ENCODE measurements at places on chromosomes 3 and 15.

GRCh38 chr15:63915873-63916771, 82.4 kb upstream of the HERC1 start:
- DNase-seq = no peak

GRCh38 chr3:157573780-157574378, 70.7 kb upstream of the VEPH1 start:
- no peak for DNase-seq

- no peak for DNase-seq
These were observed 435.9 kb downstream of the NR2F2 start for GRCh38 chr15:96766366-96766765.

DNA sequence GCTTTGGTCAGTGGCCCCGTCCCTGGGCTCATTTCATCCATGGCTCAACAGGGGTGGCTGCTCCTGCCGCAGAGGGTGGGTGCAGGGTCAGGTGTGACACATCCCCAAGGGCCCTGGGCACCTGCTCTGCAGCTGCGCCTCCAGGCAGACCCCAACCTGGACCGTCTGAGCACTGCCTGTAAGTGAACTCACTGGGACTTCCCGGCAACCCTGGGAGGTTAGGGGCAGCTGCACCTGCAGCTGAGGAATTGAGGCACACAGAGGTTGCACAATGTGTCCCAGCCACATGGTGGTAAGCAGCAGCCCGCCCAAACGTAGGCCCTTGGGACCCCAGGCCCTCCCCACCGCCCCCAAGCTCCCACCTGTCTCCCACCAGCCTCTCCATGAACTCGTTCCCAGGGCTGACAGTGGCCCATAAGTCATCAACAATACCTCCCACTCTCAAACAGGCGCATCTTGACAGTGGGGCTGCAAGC, 55.1 kb downstream of the PLXNA1 start:
- DNase-seq = no peak

- DNase-seq = no peak
These were observed 99.9 kb downstream of the CD200R1L start for GRCh38 chr3:112746675-112747280.

DNA sequence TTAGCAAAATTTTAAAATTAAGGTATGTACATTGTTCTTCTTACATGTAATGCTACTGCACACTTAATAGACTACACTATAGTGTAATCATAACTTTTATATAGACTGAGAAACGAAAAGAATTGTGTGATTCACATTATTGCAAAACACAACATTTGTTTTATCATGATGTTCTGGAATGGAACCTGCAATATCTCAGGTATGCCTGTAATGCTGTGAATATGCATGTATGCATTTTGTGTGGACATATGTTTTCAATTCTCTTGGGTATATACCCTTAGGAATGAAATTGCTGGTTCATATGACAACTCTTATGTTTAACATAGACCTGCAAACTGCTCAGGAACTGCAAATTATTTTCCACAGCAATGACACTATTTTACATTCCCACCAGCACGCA, 38.6 kb upstream of the TJP1 start:
- DNase-seq = no peak

GRCh38 chr3:125212091-125212508, 448 bp downstream of the SLC12A8 start:
- DNase-seq = no peak

DNA sequence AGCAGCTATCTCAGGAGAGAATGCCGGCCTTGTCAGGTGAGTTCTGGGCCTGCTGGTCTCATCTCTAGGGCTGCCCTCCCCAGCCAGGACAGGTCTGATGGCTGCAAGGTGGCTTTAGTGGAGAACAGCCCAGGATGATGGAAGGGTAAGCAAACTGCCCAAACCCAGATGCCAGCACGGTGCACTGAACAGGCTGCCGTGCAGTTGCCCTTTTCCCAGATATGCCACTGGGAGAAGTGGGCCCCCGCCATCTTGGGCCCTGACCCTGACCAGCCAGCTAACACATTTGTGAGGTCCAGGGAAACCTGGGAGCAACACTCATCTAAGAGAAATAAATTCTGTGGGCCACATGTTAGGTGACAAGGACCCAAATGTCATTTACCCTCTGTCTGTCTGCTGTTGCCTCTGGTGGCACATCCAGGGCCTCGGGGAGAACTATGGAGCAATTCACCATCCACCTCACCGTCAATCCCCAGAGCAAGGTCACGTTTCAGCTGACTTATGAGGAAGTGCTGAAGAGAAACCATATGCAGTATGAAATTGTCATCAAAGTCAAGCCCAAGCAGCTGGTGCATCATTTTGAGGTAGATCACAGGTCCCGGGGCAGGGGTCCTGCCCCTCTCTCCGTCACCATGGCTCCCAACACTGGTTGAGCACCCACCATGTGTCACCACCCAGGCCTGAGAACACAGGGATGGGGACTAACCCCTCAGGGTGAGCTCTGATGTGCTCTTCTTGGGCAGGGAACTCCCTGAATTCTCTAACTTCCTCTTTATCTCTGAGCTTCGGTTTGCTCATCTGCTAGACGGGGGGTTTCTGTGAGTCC, 1.8 kb downstream of the ITIH1 start:
- no peak for DNase-seq

GRCh38 chr15:56495053-56495452, 30.1 kb upstream of the MNS1 start:
- no peak for DNase-seq

- no peak for DNase-seq
These were observed 50.3 kb upstream of the PPP2R3A start for GRCh38 chr3:135915206-135915605.

All from NCI-H1417 treated with DMSO at 0.1 percent for 48 hours (cell line).